ENCODE measurements at places on chromosomes 7 and 10. TPM values are rescaled to one million over a fixed set of nuclear protein-coding genes. Genes with fewer than 3 reads are reported as not detected.

The IFIT3 gene
- 1.9 TPM for total RNA-seq

- no peak for DNase-seq
Measured at GRCh38 chr10:49408519-49409306, 12.8 kb upstream of the DRGX start.

- no peak for DNase-seq
Measured at GRCh38 chr7:4791101-4791737, 15.8 kb downstream of the AP5Z1 start.

DNA sequence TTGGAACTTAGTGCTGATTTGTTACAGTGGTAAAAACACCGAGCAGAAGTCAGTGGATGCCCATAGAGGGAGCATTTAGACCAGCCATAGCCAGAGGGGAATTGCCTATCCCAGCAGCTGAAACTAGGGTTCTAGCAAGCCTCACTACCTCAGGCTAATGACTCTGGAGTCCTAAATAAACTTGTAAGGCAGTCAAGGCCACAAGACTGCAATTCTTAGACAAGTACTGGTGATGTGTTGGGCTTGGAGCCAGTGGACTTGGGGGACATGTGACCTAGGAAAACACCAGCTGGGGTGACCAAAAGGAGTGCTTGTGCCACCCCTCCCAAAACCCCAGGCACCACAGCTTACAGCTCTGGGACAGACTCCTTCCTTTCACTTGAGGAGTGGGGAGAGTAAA lies 209.0 kb downstream of the MAGI2 start:
- no peak for DNase-seq

DNA sequence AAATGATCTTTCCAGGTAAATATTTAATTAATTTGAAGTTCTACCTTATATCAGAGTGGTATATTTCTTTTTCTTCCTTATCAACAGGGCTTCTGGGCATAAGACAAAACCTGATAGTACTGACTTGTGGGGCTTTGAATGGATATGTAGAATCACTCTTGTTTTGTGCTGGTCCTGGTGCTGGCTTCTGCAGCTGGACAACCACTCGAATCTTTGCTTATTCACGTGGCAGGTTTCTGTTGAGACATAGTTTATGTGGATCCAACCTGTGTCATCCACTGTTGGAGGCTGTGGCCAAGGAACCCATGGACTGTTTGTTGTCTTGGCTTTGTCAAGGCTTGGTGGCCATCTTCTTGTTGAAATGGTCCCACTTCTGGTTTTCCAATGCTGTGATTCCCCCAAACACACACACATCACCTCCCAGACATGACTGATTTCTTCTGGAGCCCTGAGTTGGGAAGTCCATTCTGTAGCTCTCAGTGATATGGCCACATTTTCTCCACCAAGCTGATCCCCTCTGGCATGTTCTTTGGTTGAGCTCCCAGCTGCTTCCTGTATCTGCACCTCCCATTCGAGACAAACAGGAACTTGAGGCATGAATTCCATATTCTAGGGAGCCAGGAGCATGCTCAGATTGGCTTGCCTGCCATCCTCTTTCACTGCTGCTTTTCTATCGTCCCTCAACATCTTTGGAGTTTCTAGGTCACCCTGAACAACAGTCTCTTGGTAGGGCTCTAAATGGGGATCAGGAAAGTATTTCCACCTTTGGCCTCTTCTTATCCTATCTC lies 19.5 kb downstream of the TAS2R41 start:
- DNase-seq = no peak

Measured in ascending aorta (tissue), 2 donors.